GM03348 (cell line): ENCODE measurements at places on chromosomes 16 and 17.

DNA sequence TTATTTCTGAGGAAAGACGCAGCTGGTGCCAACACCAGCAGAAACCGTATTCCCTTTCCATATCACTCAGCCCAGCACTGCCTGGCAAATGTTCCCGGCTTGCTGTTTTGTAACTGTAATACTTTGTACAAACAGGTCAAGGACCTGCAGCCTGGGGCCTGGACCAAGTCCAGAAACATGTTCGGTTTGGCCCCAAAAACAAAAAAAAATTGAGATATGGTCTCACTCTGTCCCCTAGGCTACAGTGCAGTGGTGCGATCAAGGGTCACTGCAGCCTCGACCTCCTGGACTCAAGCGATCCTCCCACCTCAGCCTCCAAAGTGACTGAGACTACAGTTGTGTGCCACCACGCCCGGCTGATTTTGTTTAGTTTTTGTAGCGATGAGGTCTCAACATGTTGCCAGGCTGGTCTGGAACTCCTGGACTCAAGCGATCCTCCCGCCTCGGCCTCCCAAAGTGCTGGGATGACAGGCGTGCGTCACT, 1.2 kb downstream of the HAGH start:
- DNase-seq, result no peak

DNA sequence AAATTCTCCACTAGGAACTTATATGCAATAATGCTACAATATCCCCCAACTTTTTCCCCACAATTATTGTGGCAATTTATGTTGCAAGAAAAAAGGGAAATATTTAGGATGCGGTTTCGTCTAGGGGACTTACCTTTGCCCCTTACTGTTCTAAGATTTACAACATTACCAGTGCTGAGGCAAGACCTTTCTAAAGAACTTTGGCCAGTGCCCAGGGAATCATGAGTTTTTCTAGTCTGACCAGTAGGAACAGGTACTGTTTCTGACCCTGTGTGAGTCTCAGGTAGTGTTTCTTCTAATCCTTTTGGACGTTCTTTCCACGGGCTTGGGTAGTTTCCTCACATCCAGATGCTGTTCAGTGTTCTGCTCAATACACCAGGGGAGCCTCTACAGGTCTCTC, 373.7 kb downstream of the HAPSTR1 start:
- no peak for DNase-seq

- no peak for DNase-seq
These were observed 128.5 kb downstream of the IRX5 start for GRCh38 chr16:55059146-55059545.

- DNase-seq, result no peak
These were observed 8.0 kb upstream of the IL32 start for GRCh38 chr16:3057181-3058138.

GRCh38 chr17:4551141-4551540, 4.0 kb downstream of the MYBBP1A start:
- DNase-seq, result no peak

GRCh38 chr16:8588682-8589056, 1.6 kb downstream of the TMEM114 start:
- no peak for DNase-seq
